CD8-positive, alpha-beta T cell (primary cell): ENCODE measurements at places on chromosomes 5 and 9.

- no peak for DNase-seq
These were observed 122.8 kb downstream of the DPYSL3 start for GRCh38 chr5:147387109-147387508.

GRCh38 chr5:41503310-41503709, 7.1 kb downstream of the PLCXD3 start:
- no peak for DNase-seq

GRCh38 chr5:177447611-177448243, 1.1 kb downstream of the PRR7 start:
- DNase-seq: no peak

DNA sequence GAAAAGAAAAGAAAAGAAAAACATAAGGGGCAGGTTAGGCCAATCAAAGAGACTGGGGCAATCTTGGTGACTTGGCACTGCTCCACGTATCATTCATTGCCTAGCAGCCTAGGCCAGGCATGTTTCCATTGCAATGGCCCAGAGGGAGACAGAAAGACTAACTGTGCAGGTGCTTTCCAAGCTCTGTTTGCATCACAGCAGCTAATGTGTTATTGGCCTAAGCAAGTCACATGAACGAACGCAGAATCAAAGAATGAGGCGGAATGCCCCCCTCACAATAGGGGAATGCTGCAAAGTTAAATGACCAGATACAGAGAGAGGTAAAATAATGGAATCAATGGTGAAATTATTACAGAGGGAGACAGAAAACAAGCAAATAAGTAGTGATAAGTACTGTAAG, 11.1 kb upstream of the VPS13A start:
- no peak for DNase-seq

DNA sequence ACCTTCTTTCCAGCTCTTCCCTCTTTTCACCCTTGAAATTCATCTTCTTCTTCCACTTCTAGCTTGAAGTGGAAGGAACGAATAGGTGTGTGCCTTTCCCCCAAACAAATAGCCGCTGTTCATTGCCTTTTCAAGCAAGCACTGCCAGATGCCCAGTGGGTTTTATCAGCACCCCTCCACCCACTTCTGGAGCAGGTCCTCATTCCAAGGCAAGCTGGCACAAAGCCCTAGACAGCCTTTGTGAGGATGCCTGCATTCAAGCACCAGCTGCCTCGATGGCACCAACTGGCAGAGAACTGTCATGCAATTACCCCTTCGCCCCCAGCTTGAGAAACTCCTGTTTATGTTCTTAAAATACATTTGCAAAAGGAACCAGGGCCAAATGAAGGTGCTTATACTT, 36.5 kb downstream of the SERINC5 start:
- no peak for DNase-seq

- DNase-seq: no peak
These were observed 5.7 kb upstream of the NIPAL4 start for GRCh38 chr5:157454273-157454672.

GRCh38 chr5:96096724-96097123, 135.1 kb upstream of the ELL2 start:
- no peak for DNase-seq

- no peak for DNase-seq
These were observed 25.2 kb downstream of the TMEM252 start for GRCh38 chr9:68515326-68516017.

DNA sequence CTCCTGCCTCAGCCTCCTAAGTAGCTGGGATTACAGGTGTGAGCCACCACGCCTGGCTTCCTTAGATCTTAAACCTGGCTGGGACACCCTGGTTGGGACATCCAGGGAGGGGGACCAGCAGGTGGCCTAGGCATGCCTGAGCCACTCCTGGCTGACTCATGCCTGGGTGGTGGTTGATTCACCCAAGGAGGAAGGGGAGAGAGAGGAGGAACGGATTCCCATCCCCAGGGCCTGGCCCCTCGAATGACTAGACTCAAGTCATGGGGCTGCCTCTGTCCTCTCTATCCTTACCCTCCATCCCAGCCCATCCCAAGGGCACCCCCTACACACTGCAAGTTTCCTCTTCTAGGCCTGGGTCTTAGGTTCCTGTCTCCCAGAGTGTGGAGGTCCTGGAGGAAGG, 12.7 kb downstream of the EEIG1 start:
- no peak for DNase-seq

GRCh38 chr5:10520706-10521105, 43.2 kb upstream of the ANKRD33B start:
- no peak for DNase-seq

GRCh38 chr5:91182763-91183162, 200.4 kb downstream of the ARRDC3 start:
- DNase-seq: no peak

DNA sequence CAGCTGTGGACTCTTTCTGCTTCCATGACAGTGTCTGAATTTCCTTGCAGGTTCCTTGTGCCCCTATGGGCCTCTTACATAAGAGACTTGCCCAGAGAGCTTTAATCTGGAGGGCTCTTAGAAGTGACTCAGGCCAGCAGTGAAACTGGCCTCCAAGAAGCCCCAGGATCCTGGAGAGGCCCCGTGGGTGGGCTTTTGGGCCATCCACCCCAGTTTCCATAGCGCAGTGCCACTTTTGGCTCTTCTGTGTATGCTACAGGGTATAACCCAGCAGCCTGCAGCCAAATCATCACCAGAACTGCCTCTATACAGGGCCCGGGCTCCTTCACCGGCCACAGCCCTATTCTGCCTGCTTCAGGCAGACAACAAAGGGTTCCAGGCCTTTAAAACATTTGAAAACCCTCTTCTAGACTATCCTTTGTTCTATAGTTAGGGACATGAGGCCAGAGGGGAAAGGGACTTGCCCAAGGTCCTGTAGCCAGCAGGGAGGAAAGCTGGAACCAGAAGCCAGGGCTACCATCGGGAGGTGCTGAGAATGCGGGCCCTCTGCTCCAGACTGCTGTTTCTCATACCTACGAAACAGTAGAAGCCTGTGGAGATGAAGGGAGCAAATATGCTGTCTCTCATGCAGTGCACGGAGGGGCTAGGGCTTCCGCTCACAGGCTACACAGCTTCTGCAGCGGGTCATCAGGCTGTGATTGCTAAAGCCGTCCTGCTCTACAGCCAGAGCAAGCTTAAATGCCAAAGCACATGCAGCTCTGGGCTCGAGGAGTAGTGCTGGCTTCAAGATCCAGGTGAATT, 18.0 kb downstream of the SH3PXD2B start:
- no peak for DNase-seq

GRCh38 chr9:125841444-125841843, 94.3 kb downstream of the PBX3 start:
- no peak for DNase-seq

DNA sequence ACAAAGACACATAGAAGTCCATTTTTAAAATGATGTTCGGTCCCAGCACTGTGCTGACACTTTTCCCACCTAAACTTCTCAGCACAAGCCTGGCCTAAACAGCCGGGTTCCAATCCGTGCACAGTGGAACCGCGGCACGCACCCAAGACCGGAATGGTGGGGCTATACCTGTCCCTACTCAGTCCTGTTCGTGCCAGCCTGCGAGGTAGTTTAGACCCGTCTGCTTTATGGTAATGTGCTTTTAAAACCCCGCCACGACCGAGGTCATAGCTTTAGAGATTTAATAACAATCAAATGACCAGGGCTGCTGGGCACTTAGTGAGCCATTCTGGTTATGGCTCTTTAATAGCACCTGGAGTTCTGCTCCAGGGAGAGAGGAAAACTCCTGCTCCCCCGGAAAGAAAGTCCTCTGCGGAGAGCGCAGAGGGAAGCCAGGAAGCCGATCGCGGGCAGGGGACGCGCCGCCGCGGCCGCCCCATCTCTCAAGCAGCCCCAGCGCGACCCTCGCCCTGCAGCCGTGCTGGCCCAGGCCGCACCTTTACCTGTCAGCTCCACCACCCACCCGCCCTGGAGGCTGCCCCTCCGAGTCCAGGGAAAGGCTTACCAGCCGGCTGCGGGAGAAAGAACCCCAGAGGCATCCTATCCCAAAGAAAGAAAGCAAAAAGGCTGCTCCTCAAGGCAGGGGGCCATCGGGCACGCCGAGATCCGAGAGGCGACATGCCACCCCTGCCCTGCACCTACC, 511 bp downstream of the ARL15 start:
- peak; percentile 33 for DNase-seq

DNA sequence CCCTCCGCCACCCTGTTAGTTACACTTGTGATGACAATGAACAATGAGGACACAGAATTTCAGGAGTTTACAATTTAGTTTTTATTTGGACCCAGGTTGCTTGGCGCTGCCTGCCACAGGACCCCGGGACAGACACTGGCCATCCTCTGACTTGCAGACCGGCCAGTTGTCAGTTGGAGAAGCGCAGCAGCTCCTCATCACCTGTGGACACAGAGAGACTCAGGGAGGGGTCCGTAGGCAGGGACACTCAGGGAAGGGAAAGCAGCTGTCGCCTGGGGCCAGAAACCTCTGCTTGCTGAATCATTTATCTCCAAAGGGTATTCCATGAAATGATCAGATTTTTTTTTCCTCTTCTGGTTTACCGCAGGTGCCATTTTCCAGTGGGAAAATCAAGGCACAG, 18.0 kb downstream of the AMBP start:
- DNase-seq: peak; percentile 29
